Neural cell (in vitro differentiated cells): ENCODE measurements at places on chromosomes 2 and 18. TPM values are rescaled to one million over a fixed set of nuclear protein-coding genes. Genes with fewer than 3 reads are reported as not detected.

The ATP8B1 gene
- polyA plus RNA-seq = not detected in 2 replicates

The MOGAT1 gene
- polyA plus RNA-seq = not detected in 2 replicates

The NFU1 gene
- polyA plus RNA-seq = 101 and 116 TPM in 2 replicates

The PXDN gene
- 181 and 200 TPM in 2 replicates for polyA plus RNA-seq

The CEP76 gene
- 14.8 and 21.4 TPM in 2 replicates for polyA plus RNA-seq

The ZC3H15 gene
- 122 and 149 TPM in 2 replicates for polyA plus RNA-seq

The RAD51AP2 gene
- polyA plus RNA-seq = 0.54 and 0.62 TPM in 2 replicates

The LBX2 gene
- not detected in 2 replicates for polyA plus RNA-seq

The MPP4 gene
- 0.38 TPM in 1 of 2 replicates, not detected in the other for polyA plus RNA-seq
